Pancreas (tissue), 10 donors: ENCODE measurements at places on chromosomes 1 and 21. TPM values are rescaled to one million over a fixed set of nuclear protein-coding genes. Genes with fewer than 3 reads are reported as not detected.

The NHLH1 gene
- not detected for total RNA-seq

GRCh38 chr21:45502006-45502345, 40.3 kb downstream of the SLC19A1 start:
- DNase-seq = peak; percentile 13

GRCh38 chr1:206955476-206956451, 9.5 kb upstream of the PIGR start:
- no peak for DNase-seq

The FCMR gene
- total RNA-seq = 2.0 TPM

DNA sequence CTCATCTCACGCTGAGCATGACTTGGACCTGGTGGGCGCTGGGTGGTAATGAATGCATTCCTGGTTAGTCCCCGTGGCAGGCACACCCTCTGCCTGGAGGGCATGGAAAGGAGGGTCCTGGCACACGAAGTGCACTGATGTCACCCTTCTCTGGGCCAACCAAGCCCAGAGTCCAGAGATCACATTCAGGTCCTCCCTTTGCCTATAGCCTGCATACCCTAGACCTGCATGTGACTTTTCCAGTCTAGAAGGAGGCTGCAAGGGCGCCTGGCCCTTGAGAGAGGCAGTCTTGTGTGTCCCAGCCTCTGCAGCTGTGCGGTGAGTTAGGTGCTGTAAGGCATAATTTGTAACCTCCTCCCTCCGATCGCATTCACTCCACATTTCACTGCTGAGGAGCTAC, 22.1 kb downstream of the PADI2 start:
- DNase-seq = no peak

The RAB42 gene
- total RNA-seq = 3.0 TPM

DNA sequence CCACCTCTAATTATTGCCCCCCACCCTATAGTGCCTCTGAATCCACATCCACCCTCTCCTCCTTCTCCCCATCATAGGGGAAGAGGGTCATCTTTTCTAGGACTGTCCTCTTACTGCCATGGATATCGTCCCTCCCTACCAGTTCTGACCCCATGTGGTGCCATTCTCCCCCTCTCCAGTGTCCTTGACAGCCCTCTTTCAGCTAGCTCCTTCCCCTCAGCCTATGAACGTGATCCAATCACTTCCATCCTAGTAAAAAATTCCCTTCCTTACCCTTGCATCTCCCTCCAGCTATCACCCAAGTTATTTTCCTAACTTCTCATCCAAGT, 172.7 kb downstream of the RRAGC start:
- no peak for DNase-seq

DNA sequence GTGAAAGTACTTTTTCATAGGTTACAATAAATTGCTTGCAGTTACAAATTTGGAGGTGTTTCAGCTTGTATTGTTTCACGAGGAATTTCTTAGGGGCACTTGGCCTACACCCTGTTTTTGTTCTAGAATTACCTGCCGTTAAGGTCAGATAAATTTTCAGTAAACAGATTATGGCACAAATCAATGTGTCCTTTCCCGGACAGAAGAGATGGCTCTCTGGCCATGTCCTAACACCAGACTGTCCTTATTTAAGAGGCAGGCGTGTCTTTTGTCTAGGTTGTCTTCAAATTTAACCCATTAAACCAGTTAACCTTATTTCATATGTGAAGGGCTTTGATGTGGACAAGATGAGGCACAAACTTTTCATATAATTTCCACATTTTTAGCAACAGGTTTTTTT, 243.4 kb downstream of the SDCCAG8 start:
- no peak for DNase-seq

DNA sequence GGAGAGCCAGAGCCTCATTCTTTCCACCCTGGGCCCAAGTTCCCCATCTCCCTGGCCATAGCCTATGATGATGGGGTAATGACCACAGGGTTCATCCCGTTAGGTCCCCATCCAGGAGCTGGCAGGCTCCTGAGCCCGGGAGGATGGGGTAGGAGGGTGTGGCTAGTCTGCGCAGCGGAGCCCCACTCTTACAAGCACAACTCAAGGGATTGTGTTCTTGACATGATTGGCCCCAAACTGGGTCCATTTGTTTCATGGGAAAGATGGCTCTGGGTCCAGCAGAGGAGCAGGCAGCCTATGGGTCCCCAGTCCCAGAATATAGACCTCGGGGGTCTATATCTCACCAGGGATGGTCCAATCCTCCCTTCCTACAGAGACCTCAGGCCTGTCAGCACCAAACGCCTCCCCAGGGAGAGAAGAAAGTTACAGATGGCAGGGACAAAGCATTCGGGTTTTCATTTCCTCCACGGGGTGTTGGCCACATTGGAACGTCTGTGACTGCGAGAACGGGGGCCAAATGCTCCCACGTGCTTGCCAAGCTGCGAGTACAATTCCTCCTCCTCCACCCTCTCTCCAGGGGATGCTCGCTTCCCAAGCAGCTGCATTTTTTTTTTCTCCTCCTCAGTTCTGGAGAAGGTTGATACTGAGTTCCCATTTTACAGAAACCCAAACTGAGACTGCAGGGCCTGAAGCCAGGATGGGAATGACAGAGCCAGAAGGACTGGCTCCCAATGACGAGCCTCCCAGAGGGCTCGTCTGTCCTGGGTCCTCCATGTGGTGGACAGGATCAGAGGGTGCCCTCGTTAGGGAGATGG, 71.0 kb downstream of the DHRS3 start:
- DNase-seq = peak; percentile 42
